Osteocyte (in vitro differentiated cells): ENCODE measurements at places on chromosomes 5 and 9. TPM values are rescaled to one million over a fixed set of nuclear protein-coding genes. Genes with fewer than 3 reads are reported as not detected.

The IGFBPL1 gene
- 1.7 and 2.8 TPM in 2 replicates for total RNA-seq

The CTXN3 gene
- total RNA-seq: not detected in 2 replicates

The EPB41L4A gene
- total RNA-seq: 2.6 and 2.7 TPM in 2 replicates

The SETD9 gene
- total RNA-seq: 10.1 and 11.0 TPM in 2 replicates

The AFAP1L1 gene
- 2.2 and 2.3 TPM in 2 replicates for total RNA-seq

The PCDHB2 gene
- 91.5 and 92.7 TPM in 2 replicates for total RNA-seq

The HSD17B3 gene
- total RNA-seq: not detected in 2 replicates

The CACFD1 gene
- total RNA-seq: 28.9 and 29.3 TPM in 2 replicates

The ACTBL2 gene
- not detected in 2 replicates for total RNA-seq

The SHC3 gene
- total RNA-seq: 0.05 and 0.21 TPM in 2 replicates

DNA sequence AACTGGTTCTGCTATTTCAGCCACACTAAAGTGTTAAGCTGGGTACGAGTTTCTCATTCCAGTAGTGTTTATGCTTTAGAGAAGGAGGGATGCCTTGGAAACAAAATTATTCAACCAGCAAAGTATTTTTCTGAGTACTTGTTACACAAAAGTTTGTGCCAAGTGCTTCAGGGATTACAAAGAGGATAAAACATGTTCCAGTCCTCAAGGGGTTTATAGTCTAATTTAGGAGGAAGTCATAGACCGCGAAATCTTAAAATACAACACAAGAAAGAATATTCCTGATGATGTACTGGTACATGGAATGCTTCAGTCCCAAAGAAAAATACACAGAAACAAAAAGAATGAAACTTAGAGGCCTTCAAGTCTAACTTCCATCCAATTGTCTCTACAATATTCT is 85.4 kb upstream of the NR4A3 start:
- DNase-seq: no peak

- DNase-seq: no peak
Observed at GRCh38 chr9:82406456-82407085, 418.0 kb downstream of the SPATA31D1 start.

DNA sequence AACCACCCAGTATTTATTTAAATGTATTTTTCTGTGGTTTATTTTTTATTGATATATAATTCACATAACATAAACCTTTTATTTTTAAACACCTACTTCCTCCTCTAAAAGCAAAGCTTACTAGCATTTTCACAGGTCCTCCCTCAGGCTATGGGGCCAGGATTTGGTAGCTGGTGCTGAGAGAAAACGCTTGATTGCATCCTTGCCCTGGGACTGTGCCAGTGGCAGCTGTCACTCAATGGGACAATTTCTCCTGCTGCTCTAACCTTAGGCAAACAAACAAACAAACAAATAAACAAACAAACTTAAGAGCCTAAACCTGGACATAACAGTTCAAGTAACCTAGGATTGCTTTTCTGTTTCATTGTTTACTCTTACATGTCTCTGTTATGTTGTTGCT is 102.7 kb downstream of the FOCAD start:
- no peak for DNase-seq

DNA sequence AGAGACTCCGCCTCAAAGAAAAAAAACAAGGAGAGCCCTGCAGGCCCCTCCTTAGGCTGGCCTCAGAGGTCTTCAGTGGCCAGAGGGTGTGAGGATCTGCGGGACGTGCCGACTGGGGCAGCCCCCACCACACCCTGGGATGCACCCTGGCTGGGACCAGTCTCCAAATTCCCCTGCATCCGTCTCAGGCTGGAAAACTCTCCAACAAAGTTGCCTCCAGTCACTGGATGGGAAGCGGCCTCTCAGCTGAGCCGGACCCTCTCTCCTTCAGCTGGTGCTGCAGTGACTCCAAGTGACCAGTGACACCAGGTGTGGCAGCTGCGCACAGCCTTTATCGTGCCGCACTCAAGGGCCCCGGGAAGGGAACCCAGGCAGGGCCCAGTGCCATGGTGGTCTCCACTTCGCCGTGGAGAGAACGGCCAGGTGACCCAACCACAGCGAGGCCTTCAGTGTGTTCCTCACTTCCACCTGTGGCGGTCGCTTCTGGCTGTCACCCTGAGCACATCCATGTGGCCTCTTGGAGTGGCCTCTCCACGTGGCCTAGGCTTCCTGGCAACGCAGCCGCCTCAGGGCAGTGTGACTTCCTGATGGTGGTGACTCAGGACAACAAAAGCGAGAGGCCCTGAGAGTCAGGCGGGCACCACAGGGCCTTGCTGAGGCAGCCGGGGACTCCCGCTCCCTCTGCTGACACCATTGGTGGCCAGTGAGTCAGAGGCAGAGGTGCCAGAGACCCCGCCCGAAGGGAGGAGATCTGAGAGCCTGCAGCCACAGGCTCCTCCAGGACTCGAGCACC is 19.3 kb upstream of the CAMSAP1 start:
- peak; percentile 88 for DNase-seq

- DNase-seq: peak; percentile 81
Observed at GRCh38 chr5:25190521-25191000, 545.8 kb upstream of the CDH10 start.

- DNase-seq: no peak
Observed at GRCh38 chr9:109469646-109470358, 28.3 kb downstream of the PTPN3 start.

- no peak for DNase-seq
Observed at GRCh38 chr5:158027806-158028775, 169.1 kb upstream of the CLINT1 start.

DNA sequence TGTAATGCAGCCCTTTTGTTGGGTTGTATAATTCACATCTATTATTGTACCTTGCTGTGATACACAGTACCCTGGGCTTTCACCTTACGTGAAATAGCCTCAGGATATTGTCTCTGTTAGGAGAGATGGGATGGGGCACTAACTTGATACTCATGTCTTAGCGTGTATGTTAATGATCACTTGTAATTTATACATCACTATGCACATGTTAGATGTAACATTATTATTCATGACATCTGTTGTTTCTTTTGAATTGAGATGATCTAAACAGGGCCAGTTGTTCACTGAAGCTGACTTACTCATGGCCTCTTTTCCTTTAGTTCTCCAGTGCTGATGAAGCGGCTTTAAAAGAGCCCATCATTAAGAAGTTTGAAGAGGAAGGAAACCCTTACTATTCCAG is 65.2 kb downstream of the MCCC2 start:
- DNase-seq: no peak

DNA sequence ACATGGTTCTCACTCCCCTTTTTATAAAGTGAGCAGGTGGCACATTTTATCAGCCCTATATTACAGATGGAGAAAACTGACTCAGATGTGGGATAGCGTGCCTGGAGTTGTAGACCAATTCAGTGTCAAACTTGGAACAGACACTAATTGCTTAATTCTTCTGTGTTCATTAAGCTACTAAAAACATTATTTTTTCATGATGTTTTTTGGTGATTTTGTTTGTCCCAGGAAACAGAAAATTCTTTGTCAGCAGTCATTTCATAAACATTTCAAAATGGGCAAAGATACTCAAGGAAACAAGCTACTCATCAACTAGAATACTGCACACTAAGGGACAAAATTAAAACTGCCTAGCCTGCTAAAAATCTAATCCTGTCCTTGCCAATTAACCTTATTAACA is 2.2 kb downstream of the ABHD17B start:
- DNase-seq: no peak

DNA sequence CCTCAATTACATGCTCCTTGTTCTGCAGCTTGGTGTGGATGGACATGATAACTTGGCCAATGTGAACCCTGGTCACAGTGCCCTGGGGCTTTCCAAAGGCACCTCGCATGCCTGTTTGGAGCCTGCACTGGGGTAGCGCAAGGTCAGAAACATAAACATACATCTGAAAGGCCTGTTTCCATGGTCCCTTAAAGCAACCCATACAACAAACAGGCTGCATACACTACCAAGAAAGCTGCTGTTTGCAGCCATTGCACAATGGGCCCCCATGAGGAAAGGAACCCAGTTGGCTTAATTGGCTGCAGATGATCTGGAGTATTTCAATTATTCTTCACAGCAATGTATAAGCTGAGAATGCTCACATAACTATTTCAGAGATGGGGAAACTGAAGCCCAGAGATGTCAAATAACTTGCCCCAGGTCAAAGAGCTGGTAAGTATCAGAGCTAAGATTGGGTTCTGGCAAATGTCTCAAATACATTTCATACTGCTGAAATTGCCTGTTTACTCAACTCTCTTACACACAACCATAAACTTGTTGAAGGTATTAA is 233.9 kb downstream of the ASTN2 start:
- DNase-seq: no peak

- no peak for DNase-seq
Observed at GRCh38 chr5:158406884-158407823, 548.2 kb upstream of the CLINT1 start.

DNA sequence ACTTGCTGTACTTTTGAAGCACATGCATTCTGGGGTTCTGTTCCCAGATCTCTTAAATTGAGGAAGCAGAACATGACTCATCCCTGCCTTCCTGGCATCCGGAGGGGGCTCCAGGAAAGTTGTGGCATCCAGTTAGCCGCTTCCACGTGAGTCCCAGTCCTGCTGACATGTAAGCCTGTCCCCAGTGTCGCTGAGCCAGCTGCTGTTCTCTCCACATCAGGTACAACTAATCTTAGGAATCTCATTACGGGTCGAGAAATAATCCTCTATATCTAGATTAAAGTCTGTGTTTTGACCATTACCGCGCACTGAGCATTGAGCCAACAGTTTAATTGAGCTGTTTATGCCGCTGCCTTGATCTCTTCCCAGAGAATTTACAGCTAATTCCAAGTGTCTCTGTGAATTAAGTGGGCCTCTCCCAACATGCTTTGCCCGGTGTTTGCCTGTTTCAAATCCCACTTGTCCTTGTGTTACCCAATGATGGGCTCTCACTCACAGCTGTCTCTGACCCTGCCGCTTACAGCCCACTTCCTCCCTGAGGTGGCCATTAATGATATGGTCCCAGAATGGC is 10.5 kb upstream of the SHB start:
- DNase-seq: peak; percentile 46

DNA sequence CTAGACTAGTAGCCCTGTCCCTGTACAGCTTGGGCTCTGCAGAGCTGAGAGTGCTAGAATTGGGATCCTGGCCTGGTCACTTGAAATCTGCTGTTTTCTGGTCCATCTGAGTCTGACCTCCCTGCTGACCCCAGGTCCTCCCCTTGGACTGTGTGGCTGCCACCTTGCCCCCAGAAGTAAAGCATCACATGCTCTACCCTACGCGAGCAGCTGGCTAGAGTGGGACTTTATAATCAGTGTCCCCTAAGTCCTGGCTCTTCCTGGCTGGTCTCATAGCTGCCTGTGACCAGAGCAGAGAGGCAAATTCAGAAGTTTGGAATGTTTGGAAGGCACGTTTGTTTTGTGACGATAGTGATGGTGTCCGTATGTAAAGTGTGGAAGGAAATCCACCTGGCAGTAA is 81.0 kb downstream of the ARHGEF28 start:
- no peak for DNase-seq

DNA sequence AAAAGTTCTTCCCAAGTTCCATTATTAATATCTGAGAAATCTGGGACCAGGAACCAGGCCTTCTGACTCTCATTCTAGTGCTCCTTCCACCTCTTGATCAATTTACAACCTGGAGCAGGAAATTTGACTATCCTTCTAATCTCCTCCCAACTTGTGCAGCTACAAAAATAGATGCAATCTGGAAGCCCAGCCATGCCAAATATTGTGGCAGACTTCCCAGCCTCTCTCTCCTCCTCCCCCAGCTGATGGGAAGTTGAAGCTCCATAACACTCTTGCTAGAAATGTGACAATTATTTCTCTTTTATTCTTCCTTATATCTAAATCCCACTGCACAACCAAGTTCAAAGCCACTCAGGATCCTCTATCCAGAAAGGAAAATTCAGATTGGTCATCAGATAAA is 252.1 kb downstream of the SEC61B start:
- no peak for DNase-seq

GRCh38 chr5:7169240-7169878 is 226.6 kb upstream of the ADCY2 start:
- no peak for DNase-seq

GRCh38 chr5:164148292-164148691 is 642.9 kb downstream of the MAT2B start:
- no peak for DNase-seq

DNA sequence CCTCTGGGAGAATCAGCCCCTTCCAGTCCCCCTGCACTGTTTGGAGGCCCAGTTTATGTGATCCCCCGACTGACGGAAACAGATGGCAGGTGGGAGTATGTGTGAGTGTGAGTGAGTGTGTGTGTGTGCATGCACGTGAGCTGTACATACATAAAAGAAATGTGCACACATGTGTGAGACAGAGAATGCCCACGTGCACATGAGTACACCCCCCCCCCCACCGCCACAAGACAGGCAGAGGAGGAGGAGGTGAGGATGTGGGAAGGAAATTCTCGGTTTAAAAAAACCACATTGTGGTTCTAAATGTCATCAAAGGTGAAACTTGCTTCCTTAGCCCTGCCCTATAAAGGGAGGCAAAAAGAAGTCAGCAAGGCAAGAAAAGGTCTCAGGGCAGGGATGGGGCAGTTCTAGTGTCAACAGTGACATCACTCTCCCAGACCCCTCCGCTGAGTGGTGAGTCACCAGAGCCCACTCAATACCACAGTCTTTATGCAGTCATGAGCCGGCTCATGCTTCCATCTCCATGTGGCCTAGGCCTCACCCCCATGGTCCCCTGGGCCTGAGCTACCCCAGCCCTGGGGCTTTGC is 79.2 kb upstream of the HSPA9 start:
- no peak for DNase-seq

DNA sequence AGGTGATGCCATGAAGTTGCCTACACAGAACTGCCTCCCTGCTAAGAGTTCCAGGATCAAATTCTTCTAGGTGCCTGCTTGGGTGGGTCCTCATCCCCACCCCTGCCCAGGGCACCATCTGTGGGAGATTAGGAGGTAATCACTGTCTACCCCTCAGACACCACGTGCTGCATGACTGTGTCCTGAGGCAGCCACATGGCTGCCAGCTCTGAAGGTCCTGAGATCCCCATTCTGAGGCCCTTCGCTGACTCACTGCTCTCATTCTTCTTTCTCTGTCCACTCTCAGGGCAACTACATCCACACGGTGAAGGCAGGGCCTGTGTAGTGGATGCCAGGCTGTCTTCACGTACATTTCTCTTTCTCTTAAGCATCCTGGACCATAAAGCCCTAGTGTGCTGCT is 222.9 kb upstream of the ANKRD55 start:
- DNase-seq: no peak

- DNase-seq: no peak
Observed at GRCh38 chr5:169435506-169436229, 134.7 kb upstream of the SLIT3 start.

GRCh38 chr9:107155244-107155817 is 127.7 kb upstream of the RAD23B start:
- no peak for DNase-seq

DNA sequence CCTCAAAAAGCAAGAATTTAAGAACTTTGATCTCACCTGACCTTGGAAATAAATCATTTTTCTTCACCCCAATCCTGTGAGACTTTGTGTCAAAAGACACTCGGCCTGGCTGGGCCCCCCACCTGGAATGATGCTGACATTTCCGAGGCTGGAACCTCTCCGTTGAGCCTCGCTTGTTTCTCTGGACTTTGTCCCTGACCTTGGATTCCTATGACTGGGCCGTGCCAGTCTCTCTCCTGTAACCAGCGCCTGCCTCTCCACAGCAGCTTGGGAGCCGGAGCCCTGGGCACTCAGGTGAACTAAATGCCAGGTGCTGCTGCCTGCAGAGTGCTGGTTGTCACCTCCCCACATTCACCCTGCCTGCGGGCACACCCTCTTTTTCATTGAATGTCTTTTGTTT is 62.7 kb downstream of the RETREG1 start:
- DNase-seq: no peak
